Left kidney (tissue), 8 donors: ENCODE measurements at places on chromosomes 12 and 14. TPM values are rescaled to one million over a fixed set of nuclear protein-coding genes. Genes with fewer than 3 reads are reported as not detected.

The GPR132 gene
- 0.33 TPM for polyA plus RNA-seq

The TBX5 gene
- polyA plus RNA-seq: not detected

The WNT5B gene
- 5.5 TPM for polyA plus RNA-seq

GRCh38 chr14:49212721-49213120 is 373.5 kb downstream of the RPS29 start:
- no peak for DNase-seq

GRCh38 chr12:58051378-58051777 is 110.0 kb downstream of the ATP23 start:
- no peak for DNase-seq

GRCh38 chr12:89760783-89761182 is 52.1 kb upstream of the ATP2B1 start:
- DNase-seq: no peak

- DNase-seq: peak; percentile 27
These were observed 112.0 kb downstream of the SLC15A5 start for GRCh38 chr12:16165506-16165905.

- no peak for DNase-seq
These were observed 848 bp downstream of the CTDSP2 start for GRCh38 chr12:57845478-57846284.

GRCh38 chr12:113850309-113851056 is 115.6 kb downstream of the RBM19 start:
- DNase-seq: no peak

DNA sequence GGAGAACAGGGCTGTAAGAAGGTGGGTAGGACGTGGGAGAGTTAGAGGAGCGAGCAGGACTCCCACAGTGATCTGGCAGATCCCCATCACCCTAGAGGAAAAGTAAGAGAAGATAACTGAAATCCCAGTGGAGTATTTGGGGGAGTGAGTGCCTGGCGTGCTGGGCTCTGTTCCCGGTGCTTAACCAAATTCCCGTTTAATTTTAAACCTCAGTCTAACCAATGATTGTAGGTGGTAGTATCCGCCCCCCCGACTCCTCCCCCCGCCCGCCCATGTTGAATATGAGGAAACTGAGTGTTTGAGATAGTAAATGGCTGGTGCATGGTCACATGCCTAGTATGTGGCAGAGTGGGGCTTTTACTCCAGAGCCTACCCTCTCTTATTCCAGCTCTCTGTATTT is 1.2 kb downstream of the TARBP2 start:
- DNase-seq: no peak
